ENCODE measurements at places on chromosomes 4 and X.

GRCh38 chr4:123600987-123601904, 204.7 kb downstream of the SPRY1 start:
- DNase-seq = no peak

GRCh38 chr4:158793021-158793420, 24.2 kb downstream of the FNIP2 start:
- no peak for DNase-seq

DNA sequence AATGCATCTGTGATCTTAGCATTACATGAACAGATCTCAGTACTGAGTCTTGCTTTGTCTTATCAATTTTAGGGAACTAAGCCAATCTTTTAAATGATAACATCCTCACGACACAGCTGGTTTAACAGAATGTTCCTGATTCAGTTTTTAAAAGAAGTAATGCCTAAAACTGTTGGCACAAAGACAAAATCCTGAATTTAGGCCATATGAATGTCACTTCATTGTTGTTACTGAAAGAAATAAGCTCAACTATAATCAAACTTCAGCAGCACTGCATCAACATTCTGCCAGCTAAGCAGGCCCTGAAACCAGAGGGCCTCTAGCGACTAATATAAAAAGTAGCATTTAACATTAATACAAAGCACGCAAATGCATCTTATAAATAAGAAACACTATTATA, 130.6 kb downstream of the FRYL start:
- no peak for DNase-seq

DNA sequence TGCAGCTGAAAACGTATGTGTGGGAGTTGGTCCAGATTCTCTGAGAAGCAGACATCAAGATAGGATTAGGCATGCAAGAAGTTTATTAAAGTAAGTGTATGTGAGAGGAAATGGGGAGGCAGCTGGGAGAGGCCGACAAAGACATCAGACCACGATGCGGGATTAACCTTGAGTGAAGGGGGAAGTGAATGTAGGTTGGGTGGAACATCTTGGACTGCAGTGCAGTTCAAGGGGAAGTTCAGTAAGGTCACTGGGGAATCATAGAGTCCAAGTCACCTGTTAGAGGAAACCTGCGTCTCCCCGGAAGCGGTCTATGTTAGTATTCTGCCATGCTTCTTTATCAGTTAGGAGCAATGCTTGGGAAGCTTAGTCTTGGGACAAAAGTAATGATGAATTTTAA, 22.0 kb downstream of the CXCL8 start:
- no peak for DNase-seq

DNA sequence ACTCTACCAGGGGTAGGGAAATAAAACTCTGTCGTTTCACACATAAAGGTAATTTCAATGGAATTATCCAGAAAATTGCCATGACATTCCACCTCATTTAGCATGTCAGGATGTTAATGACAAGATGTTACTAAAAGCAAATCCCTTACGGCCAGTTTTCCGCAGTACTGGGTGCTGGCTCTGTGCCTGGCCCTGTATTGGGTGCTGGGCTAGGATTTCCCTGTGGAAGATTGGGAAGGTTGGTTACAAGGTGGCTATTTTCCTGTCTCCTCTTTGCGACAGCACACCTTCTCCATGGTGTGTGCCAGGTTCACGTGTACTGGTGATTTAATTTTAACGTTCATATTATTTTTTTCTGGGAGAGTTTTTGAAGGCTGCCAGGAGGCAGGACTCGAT, 13.1 kb downstream of the KLKB1 start:
- no peak for DNase-seq

DNA sequence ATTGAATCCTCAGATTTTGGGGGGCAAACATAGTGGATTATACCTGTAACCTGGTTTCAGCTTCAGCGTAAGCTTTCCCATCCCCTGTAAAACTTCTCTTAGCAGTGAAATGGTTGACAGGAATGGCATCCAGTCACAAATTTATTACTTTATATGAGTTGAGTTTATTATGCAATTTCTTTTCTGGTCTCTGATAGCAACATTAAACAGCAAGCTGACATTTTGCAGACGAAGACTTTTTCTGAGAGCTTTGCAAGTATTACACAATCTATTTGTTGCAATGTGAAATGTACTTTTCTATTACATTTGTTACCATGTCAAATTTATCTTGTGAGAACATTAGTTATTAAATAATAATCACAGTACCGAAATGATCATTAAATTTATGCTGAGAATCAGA, 60.6 kb downstream of the GSPT2 start:
- no peak for DNase-seq

GRCh38 chr4:187558391-187558790, 437.2 kb upstream of the ZFP42 start:
- DNase-seq = no peak

DNA sequence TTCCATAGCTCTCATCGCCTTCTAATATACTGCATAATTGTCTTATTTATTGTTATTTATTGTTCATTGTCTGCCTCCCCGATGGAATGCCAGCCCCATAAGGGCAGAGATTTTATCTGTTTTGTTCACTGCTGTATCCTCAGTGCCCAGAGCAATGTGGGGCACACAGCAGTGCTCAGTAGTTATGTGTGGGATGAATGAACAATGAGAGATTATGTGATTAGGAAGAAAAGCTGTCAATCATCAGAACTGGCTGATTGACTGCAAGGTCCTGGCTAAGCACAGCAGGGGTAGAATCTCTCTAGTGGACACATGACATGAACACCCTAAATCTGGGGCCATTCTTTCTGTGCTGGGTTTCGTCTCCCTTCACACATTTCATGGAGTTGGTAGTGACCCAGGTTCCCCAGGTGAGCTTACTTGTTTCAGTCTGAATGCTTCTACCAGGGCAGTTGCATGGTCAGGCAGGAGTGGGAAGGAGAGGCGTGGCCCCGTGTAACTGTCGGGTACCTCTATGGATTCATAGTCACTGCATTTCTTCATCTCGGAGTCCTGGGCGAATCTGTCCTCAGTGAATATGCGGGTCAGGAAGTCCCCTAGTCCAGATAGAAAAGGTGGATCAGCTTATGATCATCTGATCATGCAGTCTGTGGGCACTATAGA, 12.6 kb downstream of the PPEF2 start:
- DNase-seq = no peak

DNA sequence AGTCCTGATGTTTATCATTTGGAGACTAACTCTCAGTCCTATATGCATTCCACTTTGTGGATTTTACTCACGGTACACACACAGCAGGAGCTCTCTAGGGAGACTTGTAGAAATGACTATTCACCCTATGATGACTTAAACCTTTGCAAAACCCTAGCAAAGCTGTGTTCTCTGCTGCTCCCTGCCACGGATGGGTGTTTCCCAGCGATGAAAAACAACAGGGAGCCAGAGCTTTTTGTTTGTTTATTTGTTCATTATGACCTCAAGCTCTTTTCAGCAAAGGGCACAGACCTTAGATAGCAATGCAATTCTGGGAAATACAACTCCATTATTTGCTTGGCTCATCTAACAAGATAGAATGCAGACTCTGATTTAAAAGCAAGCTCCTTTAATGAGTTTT, 156.6 kb downstream of the GRIA3 start:
- DNase-seq = no peak

DNA sequence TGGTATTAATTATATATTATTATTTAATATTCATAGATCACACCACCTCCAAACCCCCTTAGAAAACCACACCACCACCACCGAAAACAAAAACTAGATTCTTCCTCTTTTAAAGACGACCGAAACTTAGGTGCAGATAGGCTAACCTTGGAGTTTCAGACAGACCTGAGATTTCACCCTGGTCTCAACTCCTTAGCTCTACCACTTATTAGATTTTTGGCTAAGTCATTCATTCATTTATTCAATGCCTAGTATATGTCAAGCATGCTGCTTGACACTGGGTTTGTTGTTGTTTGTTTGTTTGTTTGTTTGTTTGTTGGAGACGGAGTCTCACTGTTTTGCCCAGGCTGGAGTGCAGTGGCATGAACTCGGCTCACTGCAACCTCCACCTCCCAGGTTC, 9.5 kb upstream of the BMP2K start:
- DNase-seq = no peak

DNA sequence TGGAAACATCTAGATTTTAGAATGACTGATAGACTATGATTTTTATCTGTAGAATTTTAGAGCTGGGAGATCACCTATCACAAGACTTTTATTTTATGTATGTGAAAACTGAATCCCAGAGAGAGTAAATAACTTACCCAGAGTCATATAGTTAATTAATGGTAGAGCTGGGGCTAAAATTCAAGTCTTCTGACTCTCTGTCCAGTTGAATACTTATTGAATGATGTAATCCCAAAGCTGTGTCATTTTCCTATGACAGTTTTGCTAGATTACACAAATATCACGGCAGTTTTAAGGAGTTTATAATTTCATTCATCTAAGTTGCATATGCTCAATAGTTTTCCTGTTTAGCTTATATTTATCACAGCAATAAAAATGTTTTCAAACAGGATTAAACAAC, 6.7 kb downstream of the NRK start:
- DNase-seq = no peak

DNA sequence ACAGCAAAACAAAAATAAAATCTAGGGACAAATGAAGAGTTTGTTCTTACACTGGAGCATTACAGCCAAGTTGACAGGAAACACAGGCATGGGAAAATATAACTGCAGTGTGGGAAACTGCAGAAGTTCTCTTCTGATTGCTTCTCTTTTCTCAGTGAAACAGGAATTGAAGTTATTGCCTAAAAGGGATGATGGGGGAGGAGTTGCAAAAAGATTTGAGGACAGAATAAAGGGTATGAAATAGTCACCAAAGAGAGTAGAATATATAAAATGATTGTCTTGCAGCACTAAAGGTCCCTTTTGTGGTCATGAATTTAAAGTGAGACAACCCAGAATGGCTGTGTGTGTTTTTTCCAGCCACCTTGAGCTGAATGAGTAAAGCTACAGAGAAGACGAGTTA, 103.7 kb downstream of the JADE1 start:
- DNase-seq = no peak

GRCh38 chrX:9662148-9662547, 103.5 kb downstream of the GPR143 start:
- no peak for DNase-seq

GRCh38 chr4:22514001-22514400, 1.9 kb downstream of the ADGRA3 start:
- no peak for DNase-seq

GRCh38 chrX:22486296-22486695, 213.6 kb downstream of the CBLL2 start:
- DNase-seq = no peak

DNA sequence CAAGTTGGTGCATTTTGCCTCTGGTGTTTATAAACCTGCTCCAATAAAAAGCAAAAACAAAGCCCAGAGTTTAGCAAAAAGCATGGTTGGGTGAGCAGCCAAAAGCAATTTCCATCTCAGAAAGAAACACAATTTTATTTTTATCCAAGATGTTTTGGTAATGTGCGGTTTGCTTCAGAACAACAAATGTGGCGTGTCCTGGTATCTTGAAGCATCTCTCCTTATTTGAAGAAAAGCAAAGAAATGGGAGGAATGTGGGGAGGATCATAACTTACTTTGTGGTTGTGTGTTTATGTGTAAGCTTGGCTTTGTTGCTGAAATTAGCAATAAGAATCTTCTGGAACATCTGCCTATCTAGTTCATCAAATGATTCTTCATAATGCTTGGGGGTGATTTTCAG, 88.3 kb upstream of the DDX3X start:
- no peak for DNase-seq

DNA sequence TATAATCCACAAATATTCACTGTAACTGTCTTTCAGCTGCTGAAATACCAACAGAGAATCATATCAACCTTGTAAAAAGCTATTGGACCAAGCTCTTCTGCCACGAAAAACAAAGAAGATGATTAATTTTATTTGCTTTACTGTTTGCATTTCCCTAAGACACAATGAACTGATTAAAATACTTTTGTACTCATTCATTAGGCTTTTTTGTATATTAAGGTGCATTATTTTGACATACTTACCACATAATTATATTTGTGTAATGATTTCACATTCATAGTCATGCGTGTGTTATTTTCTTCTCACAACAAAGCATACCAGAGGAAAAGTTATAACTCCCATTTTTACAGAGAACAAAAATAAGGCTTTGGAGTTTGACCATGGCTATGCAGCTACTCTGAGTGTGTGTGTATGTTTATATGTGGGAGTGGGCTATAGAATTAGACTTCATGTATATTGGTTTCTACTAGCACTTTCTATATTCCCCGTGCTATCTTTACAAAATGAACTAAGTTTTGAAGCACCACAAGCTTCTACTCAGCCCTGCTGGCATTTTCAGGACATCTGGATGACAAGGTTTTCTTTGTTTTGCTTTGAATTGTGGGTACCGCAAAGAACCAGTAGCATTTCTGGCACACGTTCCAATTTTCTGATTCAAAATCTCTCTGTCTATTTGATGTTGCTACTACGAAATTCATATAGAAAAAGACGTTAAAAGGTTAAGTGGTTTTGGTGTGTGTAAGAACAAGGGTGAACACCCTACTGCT, 11.0 kb upstream of the FGF5 start:
- DNase-seq = no peak

GRCh38 chrX:71859637-71860036, 51.0 kb upstream of the NHSL2 start:
- DNase-seq = peak; percentile 3

GRCh38 chr4:31908261-31908660, 1188.1 kb downstream of the PCDH7 start:
- no peak for DNase-seq

DNA sequence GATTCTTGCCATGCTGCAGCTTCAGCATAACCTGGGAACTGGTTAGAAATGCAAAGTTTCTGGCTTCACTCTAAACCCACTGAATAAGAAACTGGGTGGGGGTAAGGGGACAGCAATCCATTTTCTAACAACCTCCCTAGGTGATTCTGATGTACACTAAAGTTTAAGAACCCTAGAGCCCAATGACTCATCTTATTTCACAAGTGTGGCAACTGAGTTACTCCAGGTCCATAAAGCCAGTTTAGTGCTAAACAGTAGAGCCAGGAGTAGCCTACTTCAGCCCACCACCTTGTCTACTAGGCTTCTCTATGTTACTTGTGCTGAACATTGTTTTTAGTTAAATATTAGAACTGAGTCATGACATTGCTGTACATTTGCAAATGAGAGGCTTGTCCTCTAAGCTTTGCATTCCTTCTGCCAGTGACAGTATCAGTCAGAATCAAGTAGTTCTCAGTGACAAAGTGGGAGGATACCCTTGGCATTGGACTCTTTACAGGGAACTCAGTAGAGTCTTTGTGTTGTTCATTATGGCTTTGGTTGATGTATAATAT, 518.0 kb downstream of the RPA4 start:
- DNase-seq = no peak

- no peak for DNase-seq
Observed at GRCh38 chrX:131392666-131393065, 103.6 kb upstream of the IGSF1 start.
